ENCODE measurements at places on chromosomes 6 and 20.

- DNase-seq = no peak
Observed at GRCh38 chr6:51314965-51315364, 496.3 kb downstream of the TFAP2B start.

GRCh38 chr6:164045082-164045481, 630.6 kb downstream of the QKI start:
- DNase-seq = no peak

DNA sequence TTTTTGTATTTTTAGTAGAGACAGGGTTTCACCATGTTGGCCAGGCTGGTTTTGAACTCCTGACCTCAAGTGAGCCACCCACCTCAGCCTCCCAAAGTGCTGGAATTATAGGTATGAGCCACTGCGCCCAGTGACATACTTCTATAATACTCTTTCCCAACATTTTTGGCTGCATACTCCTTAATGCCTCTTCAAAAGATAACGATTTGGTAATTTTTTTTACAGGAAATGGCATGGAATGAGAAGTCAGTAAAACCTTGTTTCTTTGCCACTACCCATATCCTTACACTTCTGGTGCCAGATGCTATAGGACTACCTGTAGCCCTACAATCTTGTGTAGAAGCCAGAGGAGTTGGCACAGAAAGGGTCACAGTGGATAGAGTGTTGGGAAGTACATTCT, 41.4 kb upstream of the SGK1 start:
- DNase-seq = no peak

GRCh38 chr20:21017528-21018085, 88.6 kb downstream of the LINC00237 start:
- DNase-seq = no peak

GRCh38 chr6:125102891-125103290, 50.7 kb upstream of the TPD52L1 start:
- peak; percentile 87 for DNase-seq

- DNase-seq = no peak
Observed at GRCh38 chr6:33192671-33193602, 670 bp upstream of the COL11A2 start.

DNA sequence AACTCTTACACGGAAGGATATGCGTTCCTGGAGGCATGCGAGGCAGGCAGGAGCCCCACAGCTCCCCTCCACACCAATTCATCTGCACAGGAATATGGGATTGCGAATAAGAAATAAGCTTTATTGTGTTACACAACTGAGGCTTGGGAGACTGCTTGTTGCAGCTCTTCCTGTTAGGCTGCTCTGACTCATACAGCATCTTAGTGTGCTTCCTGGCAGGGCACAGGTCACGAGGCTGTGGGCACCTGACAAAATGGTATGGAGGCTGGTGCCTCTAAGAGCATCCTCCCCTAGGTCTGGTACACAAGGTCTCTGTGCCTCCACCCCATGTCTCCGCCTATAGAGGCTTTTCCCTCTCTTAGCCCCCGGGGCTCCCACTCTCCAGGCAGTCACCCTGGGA, 6.8 kb downstream of the SLC22A3 start:
- DNase-seq = no peak

- no peak for DNase-seq
Observed at GRCh38 chr6:38198219-38198618, 378.7 kb downstream of the ZFAND3 start.

- DNase-seq = no peak
Observed at GRCh38 chr6:15260099-15260821, 14.4 kb downstream of the JARID2 start.

GRCh38 chr6:2436410-2437154, 191.2 kb upstream of the GMDS start:
- no peak for DNase-seq

DNA sequence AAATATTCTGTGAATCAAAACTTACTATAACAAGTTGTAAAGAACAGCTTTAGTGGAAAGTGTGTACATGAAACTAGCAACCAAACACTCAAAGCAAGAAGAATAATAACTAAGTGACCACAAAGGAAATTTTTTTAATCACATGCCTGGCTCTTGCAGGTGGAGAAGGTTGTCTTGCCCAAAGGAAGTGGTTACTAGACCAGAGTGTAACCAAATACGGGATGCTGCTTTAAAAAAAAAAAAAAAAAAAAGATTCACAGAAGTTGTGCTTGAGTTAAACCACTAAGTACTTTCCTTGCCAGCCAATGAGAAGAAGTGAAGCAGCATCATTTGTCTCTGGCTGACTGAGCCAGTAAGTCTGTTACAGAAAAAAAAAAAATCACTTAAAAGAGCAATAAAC, 19.1 kb upstream of the HLA-DQB1 start:
- DNase-seq = no peak

DNA sequence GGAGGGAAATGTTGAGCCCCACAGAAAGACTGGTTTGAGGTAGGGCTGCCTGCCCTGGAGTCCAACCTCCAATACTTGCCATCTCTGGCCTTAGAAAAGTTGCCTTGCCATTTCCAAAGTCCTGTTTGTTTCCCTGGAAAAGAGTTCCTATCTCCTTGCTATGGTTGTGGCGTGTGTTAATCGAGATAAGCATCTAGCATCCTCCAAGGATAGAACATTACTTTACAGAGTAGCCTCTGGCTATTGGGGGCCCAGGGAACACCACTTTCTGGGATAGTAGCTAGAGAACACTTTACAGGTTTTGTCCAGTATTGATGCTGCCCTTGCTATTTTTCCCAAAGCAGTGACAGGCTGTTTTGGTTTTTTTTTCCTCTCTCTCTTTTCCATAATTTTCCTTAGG, 57.4 kb upstream of the SASH1 start:
- DNase-seq = no peak

GRCh38 chr20:59602546-59603080, 1.7 kb upstream of the PHACTR3 start:
- no peak for DNase-seq

- DNase-seq = no peak
Observed at GRCh38 chr6:152993431-152993830, 9.1 kb downstream of the MTRF1L start.

DNA sequence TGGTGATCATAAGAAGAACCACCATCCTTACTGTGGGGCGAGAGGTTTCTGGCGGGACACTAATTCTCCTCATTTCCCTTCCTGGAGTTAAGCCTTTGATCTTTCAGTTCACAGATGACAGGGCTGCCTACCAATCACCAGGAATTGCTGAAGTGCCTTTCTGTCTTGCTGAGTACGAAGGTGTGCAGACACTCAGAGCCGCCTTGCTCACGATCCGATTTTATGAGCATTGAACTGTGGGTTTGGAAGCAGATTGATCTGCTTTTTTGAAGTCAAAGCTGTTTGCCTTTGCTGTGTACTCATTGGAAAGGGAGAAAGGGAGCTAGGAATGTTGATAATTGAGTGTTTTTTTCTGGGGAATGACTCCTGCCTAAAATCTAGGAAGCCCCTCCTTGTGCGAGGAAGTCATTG, 129.1 kb upstream of the SALL4 start:
- DNase-seq = no peak

DNA sequence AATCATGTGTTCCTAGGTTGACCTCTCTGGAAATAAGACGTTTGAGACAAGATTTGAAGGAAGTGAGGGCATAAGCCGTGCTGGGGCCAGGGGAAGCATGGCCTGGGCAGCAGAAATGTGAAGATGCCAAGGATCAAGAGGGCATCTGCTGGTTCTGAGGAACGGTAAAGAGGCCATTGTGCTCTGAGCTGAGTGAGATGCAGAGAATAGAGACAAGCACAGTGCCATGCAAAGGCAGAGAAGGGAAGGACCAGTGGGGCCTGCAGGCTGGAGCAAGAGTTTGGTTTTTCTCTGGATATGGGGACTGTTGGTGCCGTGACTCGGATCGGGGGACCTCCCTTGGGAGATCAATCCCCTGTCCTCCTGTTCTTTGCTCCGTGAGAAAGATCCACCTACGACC, 50.8 kb downstream of the SMPDL3A start:
- no peak for DNase-seq

- DNase-seq = peak; percentile 28
Observed at GRCh38 chr6:97215157-97215769, 67.8 kb downstream of the MMS22L start.

- no peak for DNase-seq
Observed at GRCh38 chr20:35007413-35007812, 51.7 kb downstream of the MYH7B start.

DNA sequence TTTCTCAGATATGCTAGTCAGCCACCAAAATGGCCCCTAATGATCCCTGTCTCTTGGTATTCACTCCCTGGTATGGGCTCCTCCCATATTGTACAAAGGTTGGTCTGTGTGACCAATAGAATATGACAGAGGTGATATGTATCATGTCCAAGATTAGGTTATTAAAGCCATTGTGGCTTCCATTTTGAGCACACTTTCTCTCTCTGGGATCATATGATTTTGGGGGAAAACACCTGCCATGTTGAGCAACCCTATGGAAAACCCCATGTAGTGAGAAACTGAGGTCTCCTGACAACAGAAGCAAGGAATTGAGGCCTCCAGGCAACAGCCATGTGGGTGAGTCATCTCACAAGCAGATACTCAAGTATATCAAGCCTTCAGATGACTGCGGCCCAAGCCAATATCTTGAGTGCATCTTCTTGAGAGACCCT, 7.1 kb upstream of the ZNF318 start:
- no peak for DNase-seq

DNA sequence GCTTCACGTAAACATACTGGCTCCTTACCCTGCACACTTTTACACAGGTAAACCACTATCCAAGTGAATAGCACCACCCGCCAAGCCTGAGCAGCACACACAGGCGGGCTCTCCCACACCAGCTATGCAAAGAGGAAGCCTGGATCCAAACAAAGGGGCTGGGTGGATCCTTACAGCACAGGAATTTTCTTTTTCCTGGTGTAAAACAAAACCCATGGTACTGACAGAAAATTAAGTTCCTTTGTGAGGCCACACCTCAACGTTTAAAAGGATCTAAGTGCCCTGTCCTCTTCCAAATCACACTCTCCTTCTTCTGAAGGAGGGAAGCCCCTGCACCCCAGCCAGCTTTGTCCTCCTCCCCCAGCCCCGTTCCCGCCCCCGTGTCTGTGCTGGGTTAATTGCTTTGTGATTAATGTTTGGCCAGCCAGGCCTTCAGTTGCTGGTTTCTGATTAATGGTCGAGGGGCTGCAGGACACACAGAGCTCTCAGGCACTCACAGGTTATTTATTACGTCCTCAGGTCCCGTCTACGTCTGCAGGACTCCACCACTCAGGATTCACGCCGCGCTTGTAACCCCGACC, 6.1 kb downstream of the DACT2 start:
- no peak for DNase-seq

DNA sequence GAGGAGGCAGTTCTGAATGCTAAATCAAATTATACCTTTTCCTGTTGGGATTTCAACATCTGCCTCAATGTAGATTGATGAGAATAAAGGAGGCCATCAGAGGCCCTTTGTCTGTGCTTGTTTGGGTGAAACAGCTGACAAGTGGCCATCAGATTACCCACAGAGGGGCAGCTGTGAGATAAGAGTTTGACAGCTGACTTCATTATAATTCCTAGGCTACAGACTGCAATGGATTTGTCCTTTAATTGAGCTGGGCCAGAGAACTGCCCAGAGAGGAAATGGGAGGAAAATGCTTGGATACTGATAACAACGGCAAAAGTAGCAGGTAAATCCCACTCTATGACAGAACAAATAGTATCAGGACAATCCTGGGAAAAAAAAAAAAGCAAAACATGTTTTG, 649.4 kb downstream of the HDGFL1 start:
- no peak for DNase-seq

- DNase-seq = no peak
Observed at GRCh38 chr6:25963426-25964123, 973 bp downstream of the TRIM38 start.

DNA sequence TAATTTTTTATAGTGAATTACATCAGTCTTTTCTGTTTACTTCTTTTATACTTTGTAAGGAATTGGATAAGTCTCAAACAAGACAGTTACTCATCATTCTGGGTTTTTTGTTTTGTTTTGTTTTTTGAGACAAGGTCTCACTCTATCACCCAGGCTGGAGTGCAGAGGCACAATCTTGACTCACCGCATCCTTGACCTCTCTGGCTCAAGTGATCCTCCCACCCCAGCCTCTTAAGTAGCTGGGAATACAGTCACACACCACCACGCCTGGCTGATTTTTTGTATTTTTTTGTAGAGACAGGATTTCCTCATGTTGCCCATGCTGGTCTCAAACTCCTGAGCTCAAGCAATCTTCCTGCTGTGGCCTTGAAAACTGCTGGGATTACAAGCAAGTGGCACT, 524.3 kb downstream of the EYS start:
- DNase-seq = no peak

DNA sequence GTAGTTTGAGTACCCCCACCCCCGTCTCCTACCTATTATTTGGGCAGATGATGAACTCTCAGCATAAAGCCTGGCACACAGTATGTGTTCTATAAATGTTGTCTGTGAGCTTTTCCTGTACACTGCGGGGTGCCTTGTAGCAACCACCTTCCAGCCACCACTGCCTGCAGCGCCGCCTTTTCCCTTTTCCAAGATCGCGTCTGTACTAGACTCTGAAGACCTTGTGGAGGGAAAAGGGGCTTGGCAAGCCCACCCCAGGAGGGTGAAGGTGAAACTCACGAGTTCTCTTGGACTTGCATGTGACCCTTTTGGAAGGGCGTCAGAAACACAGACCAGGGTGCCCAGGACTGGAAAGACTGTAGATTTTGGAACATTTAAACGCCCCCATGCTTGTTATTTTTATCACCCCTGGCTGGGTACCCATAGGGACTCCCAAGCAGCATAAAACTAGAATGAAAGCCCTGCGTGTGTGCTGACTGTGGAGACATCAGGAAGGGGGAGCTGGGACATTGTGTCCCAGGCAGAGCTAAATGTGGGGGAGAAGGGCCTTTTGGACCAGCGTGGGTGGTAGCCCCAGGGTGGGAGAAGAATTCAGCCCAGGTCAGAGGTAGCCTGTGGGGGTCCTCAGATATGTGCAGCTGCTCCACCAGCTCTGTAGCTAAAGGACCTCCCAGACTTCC, 8.3 kb downstream of the BAK1 start:
- DNase-seq = no peak

DNA sequence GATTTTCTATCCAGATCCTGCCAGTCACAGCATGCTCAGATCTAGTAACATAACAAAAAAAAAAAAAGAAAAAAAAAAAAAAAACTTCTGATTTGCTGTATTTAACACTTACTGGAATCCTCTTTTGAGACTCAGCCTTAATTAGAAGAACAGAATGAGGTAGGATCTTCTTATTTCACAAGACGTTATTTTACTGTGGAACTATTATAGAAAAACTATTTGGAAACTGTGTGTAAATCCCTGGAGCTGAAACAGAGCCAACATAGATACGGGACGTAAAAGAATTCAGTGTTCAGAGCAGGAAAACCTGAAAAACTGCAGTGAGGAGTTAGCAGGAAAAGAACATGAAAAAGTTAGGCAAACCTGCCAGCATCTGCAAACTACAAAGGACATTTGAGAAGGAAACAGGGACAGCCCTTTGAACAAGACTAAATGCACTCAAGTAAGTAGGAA, 3.4 kb upstream of the ZNF217 start:
- DNase-seq = no peak

- no peak for DNase-seq
Observed at GRCh38 chr6:119077643-119078375, 655 bp downstream of the FAM184A start.

All from GM04503 (cell line).